Sigmoid colon (tissue), 7 donors: ENCODE measurements at places on chromosomes 1 and 21. TPM values are rescaled to one million over a fixed set of nuclear protein-coding genes. Genes with fewer than 3 reads are reported as not detected.

- H3K36me3 ChIP-seq, result peaks cover 48% of the 10 kb centered on the region
- peaks cover 7% of the 10 kb centered on the region for H3K4me1 ChIP-seq
- H3K27me3 ChIP-seq, result no peaks in the 10 kb centered on the region
- H3K27ac ChIP-seq, result no peak overlapping the region
These were observed 22.4 kb upstream of the SMPDL3B start for GRCh38 chr1:27912429-27912828.

- H3K4me1 ChIP-seq, result no peaks in the 10 kb centered on the region
- H3K27ac ChIP-seq, result no peak overlapping the region
- H3K27me3 ChIP-seq, result no peaks in the 10 kb centered on the region
- no peaks in the 10 kb centered on the region for H3K36me3 ChIP-seq
- DNase-seq, result no peak
These were observed 493.0 kb upstream of the ADGRL4 start for GRCh38 chr1:79499541-79499940.

- H3K27ac ChIP-seq, result no peak overlapping the region
- H3K4me3 ChIP-seq, result no peak overlapping the region
- no peak for DNase-seq
- no peaks in the 10 kb centered on the region for H3K27me3 ChIP-seq
- no peaks in the 10 kb centered on the region for H3K36me3 ChIP-seq
- H3K4me1 ChIP-seq, result no peaks in the 10 kb centered on the region
These were observed 1271.4 kb downstream of the KCNT2 start for GRCh38 chr1:195336812-195337211.

GRCh38 chr1:207261971-207262370 is 59.5 kb upstream of the CD55 start:
- no peak for DNase-seq
- no peak overlapping the region for H3K4me3 ChIP-seq
- H3K27me3 ChIP-seq, result no peaks in the 10 kb centered on the region
- no peaks in the 10 kb centered on the region for H3K36me3 ChIP-seq

DNA sequence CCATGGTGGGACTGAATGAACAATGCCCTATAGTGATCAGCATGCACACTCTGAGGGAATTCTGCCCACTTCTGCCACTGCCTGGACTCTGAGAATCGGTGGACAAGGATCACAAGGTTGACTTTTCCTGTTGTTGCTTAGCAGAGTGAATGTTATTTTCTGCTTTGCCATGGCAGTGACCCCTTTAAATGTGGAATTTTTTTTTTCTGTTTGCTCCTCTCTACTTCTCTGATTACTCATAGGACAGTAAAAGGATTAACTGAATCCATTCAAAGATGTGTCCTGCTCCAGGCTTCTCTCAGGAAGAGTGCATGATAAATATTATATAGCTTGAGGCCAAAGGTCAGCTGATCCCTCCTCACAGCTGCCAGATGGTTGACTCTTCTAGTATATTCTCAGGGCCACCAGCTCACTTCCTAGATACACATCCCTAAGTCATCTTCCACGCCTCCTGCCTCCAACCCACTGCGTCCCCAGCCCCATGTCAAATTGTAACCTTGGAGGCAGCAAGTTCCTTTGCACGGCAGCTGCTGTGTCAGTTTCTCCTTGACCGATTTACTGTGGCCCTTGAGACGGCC is 74.0 kb upstream of the RALGPS2 start:
- no peak for DNase-seq
- H3K4me3 ChIP-seq, result no peak overlapping the region
- no peak overlapping the region for H3K27ac ChIP-seq
- H3K4me1 ChIP-seq, result no peaks in the 10 kb centered on the region
- H3K36me3 ChIP-seq, result no peaks in the 10 kb centered on the region

GRCh38 chr21:42475526-42476387 is 20.3 kb downstream of the RSPH1 start:
- H3K4me1 ChIP-seq, result no peaks in the 10 kb centered on the region
- no peaks in the 10 kb centered on the region for H3K27me3 ChIP-seq
- no peak for DNase-seq
- H3K4me3 ChIP-seq, result no peak overlapping the region
- no peaks in the 10 kb centered on the region for H3K36me3 ChIP-seq

DNA sequence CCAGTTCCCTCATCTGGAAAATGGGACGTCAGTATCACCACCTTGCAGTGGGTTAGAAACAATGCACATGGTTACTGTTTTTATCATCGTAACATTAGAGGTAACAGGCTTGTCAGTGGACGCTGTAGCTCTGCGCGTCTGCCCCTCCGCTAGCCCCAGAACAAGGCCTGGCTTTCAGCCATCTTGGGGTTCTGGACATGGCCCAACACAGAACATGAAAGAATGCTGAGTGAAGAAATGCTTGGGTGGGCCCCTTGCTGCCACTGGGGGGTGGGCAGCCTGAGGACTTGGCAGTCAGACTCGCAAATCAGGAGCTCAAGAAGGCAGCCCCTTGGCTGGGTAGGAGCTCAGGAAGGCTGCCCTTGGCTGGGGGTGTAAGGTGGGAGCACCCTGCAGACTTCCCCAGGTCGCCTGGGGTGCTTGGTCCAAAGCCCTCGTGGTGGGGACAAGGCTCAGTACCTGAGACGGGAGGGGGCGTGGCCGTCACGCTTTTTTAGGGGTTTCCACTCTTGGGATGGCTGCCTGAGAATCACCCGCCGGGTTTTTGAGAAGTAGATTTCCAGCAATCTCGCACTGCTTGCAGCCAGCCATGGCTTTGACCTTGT is 51.7 kb downstream of the SLC37A1 start:
- no peaks in the 10 kb centered on the region for H3K4me1 ChIP-seq
- no peak overlapping the region for H3K27ac ChIP-seq
- H3K4me3 ChIP-seq, result no peak overlapping the region
- peak; percentile 54 for DNase-seq

- no peaks in the 10 kb centered on the region for H3K27me3 ChIP-seq
- peak overlapping the region; percentile 94 for H3K27ac ChIP-seq
- no peak for DNase-seq
- peaks cover 6% of the 10 kb centered on the region for H3K36me3 ChIP-seq
- no peak overlapping the region for H3K4me3 ChIP-seq
These were observed 122.3 kb downstream of the SYT2 start for GRCh38 chr1:202587859-202588485.

- H3K4me3 ChIP-seq, result no peak overlapping the region
- no peaks in the 10 kb centered on the region for H3K36me3 ChIP-seq
- H3K4me1 ChIP-seq, result no peaks in the 10 kb centered on the region
- no peaks in the 10 kb centered on the region for H3K27me3 ChIP-seq
- DNase-seq, result no peak
These were observed 24.6 kb downstream of the LRRC7 start for GRCh38 chr1:69592341-69592740.

DNA sequence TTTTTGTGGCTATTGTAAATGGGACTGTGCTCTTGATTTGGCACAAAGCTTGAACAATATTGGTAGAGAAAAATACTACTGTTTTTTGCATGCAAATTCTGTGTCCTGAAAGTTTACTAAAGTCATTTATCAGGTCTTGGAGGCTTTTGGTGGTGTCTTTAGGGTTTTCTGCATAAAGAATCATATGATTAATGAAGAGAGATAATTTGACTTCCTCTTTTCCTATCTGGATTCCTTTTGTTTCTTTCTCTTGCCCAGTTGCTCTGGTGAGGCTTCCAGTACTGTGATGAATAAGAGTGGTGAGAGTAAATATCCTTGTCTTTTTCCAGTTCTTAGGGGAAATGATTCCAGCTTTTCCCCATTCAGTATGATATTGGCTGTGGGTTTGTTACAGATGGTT is 1166.7 kb downstream of the NCAM2 start:
- H3K4me1 ChIP-seq, result no peaks in the 10 kb centered on the region
- no peaks in the 10 kb centered on the region for H3K36me3 ChIP-seq
- DNase-seq, result no peak
- no peak overlapping the region for H3K4me3 ChIP-seq
- no peaks in the 10 kb centered on the region for H3K27me3 ChIP-seq

- H3K4me3 ChIP-seq, result no peak overlapping the region
- H3K27me3 ChIP-seq, result peaks cover 3% of the 10 kb centered on the region
- H3K36me3 ChIP-seq, result no peaks in the 10 kb centered on the region
These were observed 171.5 kb upstream of the IRF2BP2 start for GRCh38 chr1:234781241-234782065.

DNA sequence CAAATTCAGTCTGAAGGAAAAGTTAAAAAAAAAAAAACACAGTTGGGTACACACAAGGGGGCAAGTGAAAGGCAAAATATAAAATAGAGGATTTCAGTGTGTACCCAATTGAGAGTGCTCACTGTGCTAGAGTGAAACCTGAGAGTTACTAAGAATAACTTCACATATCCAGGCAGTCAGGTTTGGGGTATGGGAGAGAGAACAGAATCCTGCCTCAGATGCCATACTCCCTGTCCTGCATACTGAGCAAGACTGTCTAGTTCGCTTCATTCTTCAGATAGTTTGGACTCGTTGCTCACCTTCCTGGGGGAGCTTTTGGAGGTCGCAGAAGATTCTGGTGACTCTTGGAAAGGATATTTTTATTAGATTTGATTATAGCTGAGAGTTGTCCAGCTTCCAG is 20.4 kb downstream of the CEP85 start:
- DNase-seq, result no peak
- H3K4me3 ChIP-seq, result no peak overlapping the region
- H3K27me3 ChIP-seq, result no peaks in the 10 kb centered on the region
- H3K4me1 ChIP-seq, result no peaks in the 10 kb centered on the region
- no peak overlapping the region for H3K27ac ChIP-seq

DNA sequence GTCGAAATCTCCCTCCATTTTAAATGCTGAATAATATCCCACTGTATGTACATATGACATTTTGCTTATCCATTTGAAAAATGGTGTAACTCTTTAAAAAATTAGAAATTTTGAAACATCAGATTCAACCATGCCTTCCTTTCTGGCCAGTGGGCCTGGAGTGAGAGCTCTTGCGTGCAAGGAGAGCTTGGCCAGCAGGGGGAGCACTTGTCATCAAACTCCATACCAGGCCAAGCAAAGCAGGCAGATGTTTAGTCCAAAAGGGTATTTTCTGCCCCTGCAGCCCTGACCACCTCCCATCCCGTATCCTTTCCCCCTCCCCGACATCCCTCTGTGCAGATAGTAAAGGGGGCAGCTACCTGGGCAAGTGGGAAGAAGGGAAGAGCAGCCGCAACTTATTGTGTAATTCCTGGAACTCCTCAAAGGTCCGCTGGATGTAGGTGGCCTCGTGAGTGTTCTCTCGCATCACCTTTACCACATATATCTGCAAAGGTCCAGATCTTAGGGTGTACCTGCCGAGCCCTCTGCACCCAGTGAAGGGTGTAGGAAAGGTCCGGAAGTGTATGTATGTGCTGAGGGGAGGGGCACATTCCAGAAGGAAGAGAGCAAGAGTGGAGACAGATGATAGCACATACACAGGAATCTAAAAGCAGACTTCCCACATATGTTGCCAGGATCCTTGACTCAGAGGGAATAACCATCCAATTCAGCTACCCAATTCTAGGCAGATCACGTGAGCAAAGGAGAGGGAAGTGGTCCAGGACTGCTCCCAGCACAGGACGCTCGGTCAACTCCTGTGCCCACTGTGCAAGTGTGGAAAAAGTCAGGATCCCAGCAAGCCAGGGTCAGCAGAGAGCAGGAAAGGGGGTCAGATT is 19.9 kb upstream of the PPP1R15B start:
- H3K4me1 ChIP-seq, result peaks cover 38% of the 10 kb centered on the region
- peaks cover 58% of the 10 kb centered on the region for H3K36me3 ChIP-seq
- no peak overlapping the region for H3K4me3 ChIP-seq
- H3K27ac ChIP-seq, result peak overlapping the region; percentile 44

DNA sequence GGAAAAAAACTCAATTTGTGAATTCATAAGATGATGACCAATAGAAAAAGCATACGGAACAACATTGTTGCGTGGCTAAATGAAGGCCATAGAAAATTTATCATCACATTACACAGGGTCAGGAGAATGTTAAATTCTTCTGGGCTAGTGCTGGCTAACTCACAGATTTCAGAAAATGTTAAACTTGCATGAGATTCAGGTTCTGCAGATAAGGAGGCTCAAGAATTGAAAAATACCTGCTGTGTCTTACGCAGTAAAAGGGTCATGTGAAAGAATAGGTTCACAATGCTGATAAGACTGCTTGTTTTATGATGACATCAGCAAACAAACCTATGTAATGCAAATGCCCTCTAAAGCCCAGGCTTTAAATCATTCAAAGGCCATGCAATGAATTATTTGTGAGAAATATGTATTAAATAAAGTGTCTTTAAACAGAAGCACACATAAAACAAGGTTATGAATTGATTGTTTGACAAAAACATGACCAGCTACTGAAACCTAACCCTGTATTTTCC is 378.8 kb downstream of the USP25 start:
- no peaks in the 10 kb centered on the region for H3K4me1 ChIP-seq
- DNase-seq, result no peak
- no peak overlapping the region for H3K27ac ChIP-seq
- no peaks in the 10 kb centered on the region for H3K27me3 ChIP-seq

DNA sequence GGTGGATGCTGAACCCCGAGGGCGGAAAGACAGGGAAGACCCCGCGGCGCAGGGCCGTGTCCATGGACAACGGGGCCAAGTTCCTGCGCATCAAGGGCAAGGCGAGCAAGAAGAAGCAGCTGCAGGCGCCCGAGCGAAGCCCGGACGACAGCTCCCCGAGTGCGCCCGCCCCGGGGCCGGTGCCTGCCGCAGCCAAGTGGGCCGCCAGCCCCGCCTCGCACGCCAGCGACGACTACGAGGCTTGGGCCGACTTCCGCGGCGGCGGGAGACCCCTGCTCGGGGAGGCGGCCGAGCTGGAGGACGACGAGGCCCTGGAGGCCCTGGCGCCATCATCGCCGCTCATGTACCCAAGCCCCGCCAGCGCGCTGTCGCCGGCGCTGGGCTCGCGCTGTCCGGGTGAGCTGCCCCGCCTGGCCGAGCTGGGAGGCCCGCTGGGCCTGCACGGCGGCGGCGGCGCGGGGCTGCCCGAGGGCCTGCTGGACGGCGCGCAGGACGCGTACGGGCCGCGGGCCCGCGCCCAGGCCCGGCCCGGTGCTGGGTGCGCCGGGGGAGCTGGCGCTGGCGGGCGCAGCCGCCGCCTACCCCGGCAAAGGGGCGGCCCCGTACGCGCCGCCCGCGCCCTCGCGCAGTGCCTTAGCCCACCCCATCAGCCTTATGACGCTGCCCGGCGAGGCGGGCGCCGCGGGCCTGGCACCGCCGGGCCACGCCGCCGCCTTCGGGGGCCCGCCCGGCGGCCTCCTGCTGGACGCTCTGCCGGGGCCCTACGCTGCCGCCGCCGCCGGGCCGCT is 20.7 kb downstream of the FOXO6 start:
- peak overlapping the region; percentile 100 for H3K27ac ChIP-seq
- H3K4me1 ChIP-seq, result peaks cover 48% of the 10 kb centered on the region
- no peaks in the 10 kb centered on the region for H3K36me3 ChIP-seq
- no peaks in the 10 kb centered on the region for H3K27me3 ChIP-seq
- H3K4me3 ChIP-seq, result peak overlapping the region; percentile 69

GRCh38 chr1:65281846-65282245 is 27.5 kb upstream of the DNAJC6 start:
- H3K27me3 ChIP-seq, result no peaks in the 10 kb centered on the region
- no peaks in the 10 kb centered on the region for H3K36me3 ChIP-seq
- H3K4me3 ChIP-seq, result no peak overlapping the region

GRCh38 chr21:33855190-33855589 is 60.4 kb downstream of the ATP5PO start:
- H3K4me3 ChIP-seq, result no peak overlapping the region
- no peaks in the 10 kb centered on the region for H3K27me3 ChIP-seq
- H3K27ac ChIP-seq, result no peak overlapping the region
- DNase-seq, result peak; percentile 39

The TFF3 gene
- 30.3 TPM for total RNA-seq
